IMR-90 (cell line): ENCODE measurements at places on chromosomes 4 and X.

- no peak for DNase-seq
Measured at GRCh38 chr4:52260514-52261210, 209.6 kb downstream of the SPATA18 start.

DNA sequence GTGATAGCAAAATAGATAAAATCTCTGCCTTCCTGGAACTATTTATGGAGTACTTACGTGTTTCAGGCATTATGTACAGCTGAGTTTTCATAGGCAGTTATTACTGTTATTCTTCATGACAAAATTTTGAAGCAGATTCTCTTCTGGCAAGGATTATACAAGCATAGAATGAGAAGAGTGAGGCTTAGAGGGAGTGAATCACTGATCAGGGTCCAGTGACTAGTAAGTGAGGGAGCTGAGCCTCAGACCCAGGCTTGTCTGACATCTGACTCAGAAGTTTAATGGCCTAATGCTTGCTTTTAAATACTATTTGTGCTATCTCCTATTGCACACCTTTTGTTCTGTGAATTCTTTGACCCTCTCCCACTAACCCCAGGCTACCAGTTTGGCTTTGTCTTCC is 110.6 kb downstream of the DTHD1 start:
- DNase-seq: no peak

GRCh38 chrX:75673468-75673867 is 111.6 kb downstream of the MAGEE2 start:
- no peak for DNase-seq

- peak; percentile 71 for DNase-seq
Measured at GRCh38 chrX:15820106-15821073, 30.1 kb downstream of the ZRSR2 start.

- no peak for DNase-seq
Measured at GRCh38 chr4:98068495-98068894, 74.8 kb downstream of the STPG2 start.

DNA sequence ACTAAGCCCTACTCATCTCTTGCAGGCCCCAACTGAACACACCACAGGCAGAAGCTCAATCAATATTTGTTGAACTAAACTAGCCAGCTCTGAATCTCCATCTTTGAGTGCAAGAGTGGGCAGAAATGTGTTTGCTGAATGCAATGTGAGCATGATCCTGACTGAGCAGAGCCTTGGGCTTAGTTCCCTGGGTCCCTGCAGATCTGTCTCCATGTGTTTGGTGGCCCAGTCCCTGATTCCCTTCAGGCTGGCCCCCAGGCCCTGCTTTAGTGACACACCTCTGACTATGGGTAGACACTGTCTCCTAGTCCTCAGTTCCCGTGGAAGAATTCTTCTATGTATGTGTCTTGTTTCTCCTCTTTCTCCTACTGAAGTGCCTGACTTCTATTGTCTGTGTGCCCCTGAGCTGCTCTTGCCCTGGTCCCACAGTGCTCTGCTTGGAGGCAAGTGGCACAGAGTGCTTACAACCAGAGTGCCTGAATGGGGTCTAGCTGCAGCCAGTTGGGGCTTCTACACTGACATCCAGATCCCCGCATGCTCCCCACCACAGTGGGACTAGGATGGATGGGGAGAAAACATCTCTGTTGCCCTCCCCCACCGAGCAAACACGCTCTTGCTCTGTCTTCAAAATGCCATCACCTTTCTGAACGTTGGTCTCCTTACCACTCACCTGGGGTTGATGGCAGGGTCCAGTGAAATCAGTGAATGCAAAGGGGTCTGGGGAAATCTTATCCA is 9.3 kb downstream of the PJA1 start:
- DNase-seq: no peak

DNA sequence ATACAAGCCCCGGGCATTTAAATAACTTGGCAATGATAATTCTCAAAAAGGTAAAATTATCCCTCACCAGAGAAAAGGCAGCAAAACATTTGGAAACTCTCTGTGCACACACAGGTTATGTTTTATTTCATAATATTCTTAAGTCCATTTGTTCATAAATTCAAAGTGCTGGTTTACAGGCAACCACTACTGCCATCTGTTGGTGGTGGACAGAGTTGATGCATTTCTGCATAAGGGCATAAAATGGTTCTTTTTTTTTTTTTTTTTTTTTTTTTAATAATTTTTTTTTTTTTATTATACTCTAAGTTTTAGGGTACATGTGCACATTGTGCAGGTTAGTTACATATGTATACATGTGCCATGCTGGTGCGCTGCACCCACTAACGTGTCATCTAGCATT is 31.5 kb upstream of the IL21 start:
- DNase-seq: peak; percentile 81

GRCh38 chrX:150715184-150715583 is 22.0 kb downstream of the MTMR1 start:
- no peak for DNase-seq

GRCh38 chr4:60359746-60360367 is 840.3 kb upstream of the ADGRL3 start:
- no peak for DNase-seq

GRCh38 chr4:22465349-22465748 is 50.5 kb downstream of the ADGRA3 start:
- DNase-seq: no peak

- DNase-seq: no peak
Measured at GRCh38 chr4:102543030-102543928, 42.1 kb downstream of the NFKB1 start.
